Stimulated activated CD8-positive, alpha-beta memory T cell treated with anti-CD3 and anti-CD28 coated beads, Interleukin-7, amount 100 ng/mL, for 1 hour (primary cell): ENCODE measurements at places on chromosomes 12 and 14.

- no peak for DNase-seq
These were observed 108.3 kb downstream of the SEC23A start for GRCh38 chr14:38994731-38995130.

DNA sequence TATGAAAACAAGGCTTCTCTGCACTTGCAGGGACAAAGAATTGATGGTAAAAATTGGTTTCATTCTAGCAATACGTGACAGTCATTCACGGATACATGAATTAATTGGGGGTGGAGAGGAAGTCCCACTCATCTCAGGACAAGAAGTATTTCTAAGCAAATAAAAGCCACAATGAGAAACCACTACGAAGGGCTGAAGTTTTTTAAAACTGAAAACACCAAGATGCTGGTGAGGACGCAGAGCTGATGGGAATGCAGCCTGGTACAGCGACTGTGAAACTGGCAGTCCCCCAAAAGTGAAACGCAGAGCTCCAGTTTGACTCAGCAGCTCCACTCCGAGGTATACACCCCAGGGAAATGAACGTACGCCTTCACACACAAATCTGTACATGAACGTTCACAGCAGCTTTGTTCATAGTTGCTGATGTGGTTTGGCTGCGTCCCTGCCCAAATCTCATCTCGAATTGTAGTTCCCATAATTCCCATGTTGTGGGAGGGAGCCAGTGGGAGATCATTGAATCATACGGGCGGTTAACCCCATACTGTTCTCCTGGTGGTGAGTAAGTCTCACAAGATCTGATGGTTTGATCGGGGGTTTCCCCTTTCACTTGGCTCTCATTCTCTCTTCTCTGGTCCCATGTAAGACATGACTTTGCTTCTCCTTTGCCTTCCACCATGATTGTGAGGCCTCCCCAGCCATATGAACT is 89.0 kb downstream of the SCARB1 start:
- DNase-seq: no peak

GRCh38 chr12:115946867-115947695 is 330.4 kb downstream of the MED13L start:
- no peak for DNase-seq

GRCh38 chr14:94170136-94170535 is 4.0 kb upstream of the PPP4R4 start:
- no peak for DNase-seq

GRCh38 chr12:30953951-30954751 is 27.6 kb downstream of the TSPAN11 start:
- DNase-seq: no peak

DNA sequence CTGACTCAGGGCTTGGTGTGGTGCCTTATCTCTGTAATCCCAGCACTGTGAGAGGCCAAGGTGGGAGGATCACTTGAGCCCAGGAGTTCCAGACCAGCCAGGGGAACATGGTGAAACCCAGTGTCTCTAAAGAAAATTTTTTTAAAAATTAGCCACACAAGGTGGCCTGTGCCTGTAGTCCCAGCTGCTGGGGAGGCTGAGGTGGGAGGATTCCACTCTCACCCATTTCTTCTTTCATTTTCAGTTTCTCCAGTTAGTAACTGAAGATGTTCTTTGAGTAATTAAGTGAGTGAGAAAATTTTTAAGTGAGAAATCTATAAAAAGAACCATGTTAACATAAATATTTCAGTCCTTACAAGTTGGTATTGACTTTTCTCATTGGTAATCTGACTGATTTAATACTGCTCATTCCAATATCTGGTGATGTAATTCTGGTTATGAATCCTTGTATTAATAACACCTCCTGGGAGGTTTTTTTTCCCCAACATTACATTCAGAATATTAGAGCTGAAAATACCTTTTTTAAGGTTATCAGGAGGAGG is 6.1 kb downstream of the METTL3 start:
- no peak for DNase-seq

GRCh38 chr12:112473056-112473455 is 54.3 kb downstream of the PTPN11 start:
- no peak for DNase-seq

DNA sequence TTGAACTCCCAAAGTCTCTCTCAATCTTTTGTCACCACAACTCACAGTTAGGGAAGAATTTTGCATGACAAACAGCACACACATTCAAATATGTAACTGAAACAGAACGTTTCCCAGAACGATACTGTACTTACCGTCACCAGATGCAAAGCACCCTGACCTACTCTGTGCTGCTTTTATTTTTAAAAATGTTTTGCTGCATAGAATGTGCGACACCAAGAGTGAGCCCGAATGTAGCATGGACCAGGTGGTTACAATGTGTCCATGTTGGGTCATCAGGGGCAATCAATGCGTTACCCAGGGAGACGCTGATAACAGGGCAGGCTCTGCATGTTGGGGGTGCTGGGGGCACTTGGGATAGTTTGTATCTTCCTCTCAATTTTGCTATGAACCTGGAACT is 14.6 kb upstream of the EIF5 start:
- DNase-seq: no peak

- no peak for DNase-seq
These were observed 41.2 kb downstream of the NKX2-1 start for GRCh38 chr14:36478782-36479181.

GRCh38 chr12:119828300-119828699 is 48.8 kb downstream of the CIT start:
- DNase-seq: no peak

DNA sequence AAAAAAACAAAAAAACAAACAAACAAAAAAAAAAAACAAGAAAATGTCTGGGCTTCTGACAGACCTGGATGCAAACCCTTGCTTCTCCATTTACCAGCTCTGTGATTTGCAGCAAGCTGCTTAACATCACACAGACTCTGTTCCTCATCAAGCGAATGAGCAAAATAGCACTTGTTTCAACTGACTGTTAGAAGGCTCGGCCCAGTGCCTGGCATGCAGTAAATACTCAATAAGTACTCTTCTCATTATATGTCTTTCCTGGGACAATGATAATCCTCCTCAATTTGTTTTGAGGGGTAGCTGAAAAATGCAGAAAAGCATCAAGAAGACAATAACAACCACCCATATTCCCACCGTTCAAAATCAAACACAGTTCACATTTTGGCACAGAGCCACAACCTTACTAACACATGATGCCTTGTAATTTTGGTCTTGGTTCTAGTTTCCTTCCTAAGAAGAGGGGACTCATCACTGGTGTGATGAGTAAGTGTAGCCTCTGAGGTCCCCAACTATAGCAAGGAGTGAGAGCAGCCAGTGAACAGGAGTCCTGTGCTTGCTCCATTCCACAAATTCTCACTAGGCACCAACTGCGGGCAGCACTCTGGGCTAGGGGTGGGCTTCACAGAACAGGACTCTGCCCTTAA is 60.4 kb downstream of the TTC7B start:
- DNase-seq: no peak

DNA sequence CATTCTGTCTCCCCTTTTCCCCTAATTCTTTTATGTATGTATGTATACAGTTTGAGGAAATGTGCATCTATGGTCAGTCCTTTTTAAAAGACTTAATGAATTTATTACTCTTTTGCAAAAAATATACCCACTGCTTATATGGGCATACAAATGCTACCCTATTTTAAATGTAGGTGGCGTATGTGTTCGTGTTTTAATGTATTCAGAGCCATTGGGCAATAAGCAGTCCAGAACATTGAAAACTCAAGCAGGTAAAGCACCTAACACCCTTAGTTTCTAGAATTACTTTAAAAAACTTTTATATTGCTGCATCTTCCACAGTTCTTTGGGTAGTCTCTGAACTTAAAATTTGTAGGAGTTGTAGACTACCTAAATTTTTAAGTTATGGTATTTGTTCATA is 42.6 kb upstream of the A2ML1 start:
- DNase-seq: no peak
